ENCODE measurements at places on chromosomes 3 and 15. TPM values are rescaled to one million over a fixed set of nuclear protein-coding genes. Genes with fewer than 3 reads are reported as not detected.
A peak's percentile ranks its signal among the peaks of the same experiment; 100 is the strongest.

GRCh38 chr15:45373976-45374375, 4.4 kb downstream of the GATM start:
- no peaks in the 10 kb centered on the region for H3K36me3 ChIP-seq
- DNase-seq: no peak
- H3K4me3 ChIP-seq: no peak overlapping the region
- peaks cover 14% of the 10 kb centered on the region for H3K4me1 ChIP-seq
- H3K27ac ChIP-seq: no peak overlapping the region
- peaks cover 53% of the 10 kb centered on the region for H3K27me3 ChIP-seq

DNA sequence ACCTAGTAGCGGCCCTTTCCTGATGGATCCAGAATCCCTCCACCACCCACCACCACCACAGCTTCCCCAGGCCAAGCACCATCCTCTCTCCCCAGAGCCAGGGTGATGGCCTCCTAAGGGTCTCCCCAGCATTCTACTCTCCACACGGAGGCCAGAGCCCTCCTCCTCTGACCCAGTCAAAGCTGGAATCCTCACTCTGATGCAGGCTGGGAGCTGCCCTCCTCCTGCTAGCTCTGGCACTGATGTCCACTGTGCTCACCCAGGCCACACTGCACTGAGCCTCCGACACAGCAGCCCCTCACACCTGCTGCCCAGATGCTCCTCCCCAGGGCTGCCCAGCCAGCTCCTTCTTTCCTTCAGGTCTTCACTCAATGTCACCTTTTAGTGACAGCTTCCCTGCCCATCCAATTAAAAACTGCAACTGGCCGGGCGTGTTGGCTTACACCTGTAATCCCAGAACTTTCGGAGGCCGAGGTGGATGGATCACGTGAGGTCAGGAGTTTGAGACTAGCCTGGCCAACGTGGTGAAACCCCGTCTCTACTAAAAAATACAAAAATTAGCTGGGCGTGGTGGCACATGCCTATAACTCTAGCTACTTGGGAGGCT, 21.0 kb downstream of the XXYLT1 start:
- H3K4me1 ChIP-seq: peaks cover 16% of the 10 kb centered on the region
- no peak for DNase-seq
- H3K36me3 ChIP-seq: peaks cover 6% of the 10 kb centered on the region
- H3K27ac ChIP-seq: no peak overlapping the region
- no peaks in the 10 kb centered on the region for H3K27me3 ChIP-seq
- no peak overlapping the region for H3K4me3 ChIP-seq

DNA sequence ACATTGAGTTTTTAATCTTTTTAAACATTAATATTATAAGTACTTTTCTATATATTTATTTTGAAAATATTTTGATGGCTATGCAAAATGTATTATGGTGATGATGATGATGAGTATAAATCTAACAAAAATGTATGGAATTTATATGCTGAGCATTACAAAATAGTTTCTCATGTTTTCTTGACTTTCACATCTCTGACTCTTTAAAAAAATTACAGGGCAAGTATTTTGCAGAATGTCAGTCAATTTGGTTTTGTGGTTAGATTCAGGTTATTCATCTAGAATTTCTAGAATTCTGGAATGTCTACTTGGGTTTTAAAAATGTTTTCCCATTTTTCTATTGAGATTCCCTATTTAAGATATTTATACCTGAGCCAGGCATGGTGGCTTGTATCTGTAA, 41.7 kb upstream of the ANP32A start:
- H3K4me1 ChIP-seq: no peaks in the 10 kb centered on the region
- H3K4me3 ChIP-seq: no peak overlapping the region
- no peak overlapping the region for H3K27ac ChIP-seq
- peaks cover 2% of the 10 kb centered on the region for H3K27me3 ChIP-seq
- H3K36me3 ChIP-seq: peaks cover 4% of the 10 kb centered on the region

GRCh38 chr3:89246326-89246725, 138.9 kb downstream of the EPHA3 start:
- no peaks in the 10 kb centered on the region for H3K4me1 ChIP-seq
- H3K27ac ChIP-seq: no peak overlapping the region
- DNase-seq: no peak

- no peak overlapping the region for H3K4me3 ChIP-seq
- H3K4me1 ChIP-seq: peaks cover 8% of the 10 kb centered on the region
- H3K27me3 ChIP-seq: peaks cover 13% of the 10 kb centered on the region
- H3K36me3 ChIP-seq: no peaks in the 10 kb centered on the region
Observed at GRCh38 chr3:194194051-194194756, 58.3 kb downstream of the HES1 start.

GRCh38 chr3:171765511-171765887, 44.8 kb downstream of the PLD1 start:
- H3K27me3 ChIP-seq: peaks cover 5% of the 10 kb centered on the region
- H3K4me1 ChIP-seq: no peaks in the 10 kb centered on the region
- no peaks in the 10 kb centered on the region for H3K36me3 ChIP-seq
- no peak overlapping the region for H3K27ac ChIP-seq
- DNase-seq: no peak

DNA sequence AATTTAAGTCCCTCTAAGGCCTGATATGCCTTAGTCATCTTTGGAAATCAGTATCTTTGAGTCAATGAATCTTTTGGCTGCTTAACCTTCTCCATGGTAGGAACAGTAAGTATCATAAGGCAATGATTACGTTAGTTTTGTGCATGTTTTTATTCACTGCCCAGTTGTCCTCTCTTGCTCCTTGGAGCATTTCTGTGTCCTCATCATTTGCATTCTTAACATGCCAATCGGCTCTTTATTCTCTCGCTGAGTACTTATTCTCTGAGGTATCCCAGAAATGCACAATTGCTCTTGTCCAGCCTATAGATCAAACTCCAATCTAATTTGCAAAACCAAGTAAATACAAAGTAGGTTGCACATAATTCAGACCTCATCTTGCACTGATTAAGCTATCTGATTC, 405.0 kb upstream of the IL12A start:
- DNase-seq: no peak
- H3K27ac ChIP-seq: no peak overlapping the region
- H3K4me3 ChIP-seq: no peak overlapping the region
- H3K4me1 ChIP-seq: no peaks in the 10 kb centered on the region

DNA sequence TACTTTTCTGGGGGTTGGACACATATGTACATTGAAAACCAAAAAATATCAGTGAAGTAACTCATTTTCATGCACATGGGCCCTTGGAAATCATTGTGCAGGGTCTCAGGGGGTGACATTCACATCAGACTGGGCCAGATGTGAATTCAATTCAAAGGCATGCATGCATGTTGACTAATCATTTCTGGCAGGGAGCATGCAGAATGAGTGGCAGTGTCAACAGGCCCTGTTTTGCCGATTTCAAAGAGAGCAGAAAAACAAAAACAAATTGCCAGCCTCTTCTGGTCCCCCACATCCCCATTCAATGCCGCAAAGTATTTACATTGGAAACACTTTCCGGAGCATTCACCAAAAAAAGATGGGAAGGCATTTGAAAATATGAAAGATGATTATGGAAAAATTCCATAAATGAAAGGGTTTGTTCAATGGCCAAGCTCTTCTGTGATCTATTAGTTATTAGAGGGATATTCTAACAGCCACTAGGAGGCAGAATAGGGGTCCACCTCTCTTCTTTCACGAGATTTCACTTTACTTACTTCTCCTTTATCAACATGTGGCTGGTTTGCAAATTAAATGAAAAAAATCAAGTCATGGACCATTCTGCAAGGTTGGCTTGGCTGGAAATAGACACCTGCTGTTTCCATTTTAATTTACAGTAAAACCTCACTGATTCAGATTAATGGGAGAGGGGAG, 119.9 kb upstream of the FEZF2 start:
- H3K4me3 ChIP-seq: no peak overlapping the region
- H3K27ac ChIP-seq: no peak overlapping the region
- no peaks in the 10 kb centered on the region for H3K4me1 ChIP-seq

- H3K4me3 ChIP-seq: no peak overlapping the region
- no peaks in the 10 kb centered on the region for H3K27me3 ChIP-seq
- no peaks in the 10 kb centered on the region for H3K36me3 ChIP-seq
- DNase-seq: no peak
- no peak overlapping the region for H3K27ac ChIP-seq
- H3K4me1 ChIP-seq: no peaks in the 10 kb centered on the region
Observed at GRCh38 chr3:130490241-130490640, 26.7 kb upstream of the COL6A6 start.

DNA sequence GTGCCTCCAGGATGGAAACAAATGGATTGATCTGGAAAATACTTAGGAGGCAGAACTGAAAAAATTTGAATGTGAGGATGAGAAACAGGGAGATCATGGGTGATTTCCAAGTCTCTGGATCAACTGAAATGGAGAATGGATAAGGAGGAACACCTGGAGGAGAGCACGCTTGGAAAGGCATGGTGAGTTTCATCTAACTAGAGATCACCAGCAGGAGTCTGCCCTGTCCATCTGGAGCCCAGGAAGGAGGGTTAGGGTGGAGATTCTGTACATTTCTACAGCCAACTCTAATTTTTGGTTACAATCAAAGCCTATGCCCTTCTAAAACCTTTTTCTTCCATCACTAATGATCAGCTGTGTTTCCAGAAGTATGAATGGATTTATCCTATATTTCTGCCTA, 995.9 kb upstream of the CFAP20DC start:
- H3K27me3 ChIP-seq: no peaks in the 10 kb centered on the region
- DNase-seq: no peak
- H3K4me3 ChIP-seq: no peak overlapping the region
- H3K27ac ChIP-seq: peak overlapping the region; percentile 91
- peaks cover 61% of the 10 kb centered on the region for H3K4me1 ChIP-seq

- H3K4me1 ChIP-seq: no peaks in the 10 kb centered on the region
- no peak overlapping the region for H3K27ac ChIP-seq
- H3K4me3 ChIP-seq: no peak overlapping the region
Observed at GRCh38 chr3:24548278-24548677, 53.6 kb upstream of the THRB start.

Gene RLBP1
- total RNA-seq: not detected

Gene FYTTD1
- total RNA-seq: 39.9 TPM

Gene NTRK3
- total RNA-seq: 0.85 TPM

Gene ETV5
- 0.74 TPM for total RNA-seq

All from activated CD4-positive, alpha-beta memory T cell treated with anti-CD3 and anti-CD28 coated beads for 36 hours (primary cell).